ENCODE measurements at places on chromosomes 6 and 20.

- no peak for DNase-seq
Measured at GRCh38 chr20:10247440-10247839, 28.8 kb downstream of the SNAP25 start.

- peak; percentile 56 for DNase-seq
Measured at GRCh38 chr6:683742-684440, 9.0 kb downstream of the EXOC2 start.

DNA sequence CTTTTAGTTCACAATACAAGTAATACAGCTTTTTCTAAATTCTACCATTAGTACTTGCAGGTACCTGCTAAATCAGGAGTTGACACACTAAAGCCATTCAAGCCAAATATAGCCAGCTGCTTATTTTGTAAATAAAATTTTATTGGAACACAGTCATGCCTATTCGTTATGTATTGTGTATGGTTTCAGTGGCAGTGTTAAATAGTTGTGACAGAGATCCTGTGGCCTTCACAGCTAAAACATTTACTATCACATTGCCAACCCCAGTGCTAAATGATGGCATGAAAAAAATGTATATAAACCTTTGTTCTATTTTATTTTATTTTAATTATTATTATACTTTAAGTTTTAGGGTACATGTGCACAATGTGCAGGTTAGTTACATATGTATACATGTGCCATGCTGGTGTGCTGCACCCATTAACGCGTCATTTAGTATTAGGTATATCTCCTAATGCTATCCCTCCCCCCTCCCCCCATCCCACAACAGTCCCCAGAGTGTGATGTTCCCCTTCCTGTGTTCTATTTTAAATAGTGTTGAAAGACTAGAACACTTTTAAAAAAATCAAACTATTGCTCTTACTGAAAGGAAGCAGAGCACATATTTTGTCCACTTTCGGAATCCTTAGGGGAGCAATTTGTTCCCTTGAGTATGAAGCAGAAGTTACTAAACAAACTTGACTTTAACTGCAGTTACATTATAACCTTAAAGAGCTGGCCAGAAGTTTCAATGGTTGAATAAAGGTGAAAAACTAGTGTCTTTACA, 115.7 kb downstream of the PRIM2 start:
- no peak for DNase-seq

- no peak for DNase-seq
Measured at GRCh38 chr6:170524172-170524502, 29.0 kb downstream of the PSMB1 start.

GRCh38 chr20:58327211-58327610, 17.7 kb downstream of the RAB22A start:
- no peak for DNase-seq

GRCh38 chr6:113825781-113826180, 31.4 kb upstream of the MARCKS start:
- no peak for DNase-seq

DNA sequence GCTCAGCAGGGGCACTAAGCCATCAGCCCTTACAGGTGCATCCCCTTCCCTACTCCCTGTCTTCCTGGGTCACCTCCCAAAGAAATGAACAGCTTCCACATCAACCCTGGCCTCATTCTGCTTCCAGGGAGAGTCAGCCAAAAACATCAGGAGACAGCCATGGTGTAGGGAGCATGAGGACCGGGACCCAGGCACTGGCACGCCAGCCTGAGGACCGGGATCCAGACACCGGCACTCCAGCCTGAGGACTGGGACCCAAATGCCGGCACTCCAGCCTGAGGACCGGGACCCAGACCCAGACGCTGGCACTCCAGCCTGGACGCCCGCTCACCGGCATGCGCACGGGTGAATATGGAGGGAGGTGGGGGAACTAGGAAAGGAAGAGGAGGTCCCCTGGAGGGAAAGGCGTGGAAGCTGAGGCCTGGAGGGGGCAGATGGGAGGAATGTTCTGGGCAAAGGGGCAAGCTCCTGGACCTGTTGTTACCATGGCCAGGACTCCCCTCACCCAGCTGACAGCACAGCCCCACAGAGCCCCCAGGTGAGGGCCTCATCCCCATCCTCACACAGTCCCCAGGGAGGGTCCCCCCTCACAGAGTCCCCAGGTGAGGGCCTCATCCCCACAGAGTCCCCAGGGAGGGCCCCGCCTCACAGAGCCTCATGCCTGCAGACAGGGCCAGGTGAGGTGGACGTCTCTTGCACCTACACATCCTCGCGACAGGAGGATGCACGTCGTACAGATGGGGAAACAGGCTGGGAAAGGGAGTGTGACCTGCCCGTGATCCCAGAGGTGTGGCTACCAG, 26.0 kb upstream of the MRGBP start:
- DNase-seq: no peak

- DNase-seq: no peak
Measured at GRCh38 chr6:125670568-125670967, 78.9 kb upstream of the HEY2 start.

DNA sequence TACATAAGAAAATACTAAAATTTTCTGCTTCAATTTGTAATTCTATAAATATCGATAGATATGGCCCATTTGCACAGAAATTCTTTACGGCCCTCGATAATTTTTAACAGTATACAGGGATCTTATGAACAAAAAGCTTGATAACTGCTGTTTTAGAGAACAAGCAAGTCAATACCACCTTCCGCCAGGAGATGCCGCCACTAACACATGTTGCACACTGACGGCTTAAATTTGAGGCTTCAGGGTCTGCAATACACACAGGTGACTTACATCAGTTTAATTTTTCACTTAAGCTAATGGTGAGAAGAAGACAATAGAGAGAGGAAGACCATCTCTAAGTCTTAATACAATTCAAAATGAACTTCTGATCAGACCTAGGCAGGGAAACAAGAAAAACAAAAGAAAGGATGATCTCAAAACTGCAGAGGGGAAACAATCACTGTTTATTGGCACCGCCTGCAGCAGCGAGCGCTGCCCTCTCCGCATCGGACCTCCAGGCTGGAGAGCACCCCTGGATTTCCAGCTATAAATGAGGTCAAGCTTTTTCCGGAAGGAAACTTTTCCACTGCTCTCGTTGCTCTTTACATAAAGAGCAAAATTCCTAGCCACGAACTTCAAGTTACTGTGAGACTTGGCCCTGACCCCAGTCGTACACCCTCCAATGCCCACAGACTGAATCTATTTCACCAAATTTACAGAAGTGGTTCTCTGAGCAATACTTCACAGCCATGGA, 53.9 kb downstream of the OTOR start:
- peak; percentile 66 for DNase-seq
